ENCODE measurements at places on chromosomes 6 and 20.
A peak's percentile ranks its signal among the peaks of the same experiment; 100 is the strongest.

GRCh38 chr20:10675450-10675848 lies 1.6 kb upstream of the JAG1 start:
- no peak for DNase-seq

DNA sequence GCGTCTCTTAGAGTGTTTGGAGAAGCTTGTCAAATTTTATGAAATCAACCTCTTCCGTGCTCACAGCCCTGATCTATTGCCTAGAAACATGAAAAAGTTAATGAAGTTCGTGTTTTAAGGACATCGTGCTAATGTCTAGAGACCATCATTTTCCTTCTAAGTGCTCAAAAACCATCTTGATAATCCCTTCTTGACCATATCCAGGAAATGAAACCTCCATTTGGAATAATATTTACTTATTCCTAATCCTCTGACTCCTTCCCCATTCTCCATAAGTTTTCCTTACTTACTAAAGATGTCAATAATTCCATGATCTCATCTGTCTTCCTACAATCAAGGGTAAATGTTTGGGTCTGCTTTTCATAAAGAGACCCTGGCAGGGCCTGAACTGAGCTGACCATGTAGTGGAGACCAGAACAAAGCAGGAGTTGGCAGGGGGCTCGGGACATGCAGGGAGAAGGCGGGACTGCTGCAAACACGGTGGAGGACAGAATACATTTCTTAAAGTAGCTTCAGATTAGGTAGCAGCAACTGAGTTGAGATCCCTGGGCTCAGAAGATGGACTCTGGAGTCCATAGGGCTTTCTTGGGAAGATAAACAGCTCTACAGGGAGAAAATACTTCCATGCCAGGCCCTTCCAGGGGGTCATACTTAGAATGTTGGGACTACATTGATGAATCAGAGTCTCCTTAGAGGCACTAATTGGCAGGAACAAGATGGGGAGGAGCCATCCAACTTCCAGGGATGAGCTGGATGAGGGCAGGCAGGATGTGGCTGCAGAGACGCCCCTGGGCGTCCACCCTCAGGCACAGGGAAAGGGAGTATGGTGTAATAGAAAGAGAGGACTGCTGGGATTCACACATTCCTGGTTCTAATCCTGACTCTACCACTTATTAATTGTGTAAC lies 100.7 kb downstream of the RIN2 start:
- no peak for DNase-seq

- peak; percentile 54 for DNase-seq
These were observed 79.7 kb upstream of the MBOAT1 start for GRCh38 chr6:20291764-20292580.

GRCh38 chr20:44448753-44449546 lies 26.7 kb upstream of the TTPAL start:
- no peak for DNase-seq

DNA sequence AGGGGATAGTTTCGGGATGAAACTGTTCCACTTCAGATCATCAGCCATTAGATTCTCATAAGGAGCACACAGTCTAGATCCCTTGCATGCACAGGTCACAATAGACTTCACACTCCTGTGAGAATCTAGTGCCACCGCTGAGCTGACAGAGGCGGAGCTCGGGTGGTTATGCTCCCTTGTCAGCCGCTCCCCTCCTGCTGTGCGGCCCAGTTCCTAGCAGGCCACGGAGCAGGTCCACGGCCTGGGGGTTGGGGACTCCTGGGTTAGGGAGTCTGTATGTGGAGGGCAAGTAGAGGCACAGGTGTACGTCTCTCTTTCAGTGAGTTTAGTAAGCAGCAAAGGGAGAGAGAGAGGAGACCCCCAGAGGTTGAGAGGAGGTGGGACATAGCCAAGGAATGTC lies 30.5 kb upstream of the MDFI start:
- no peak for DNase-seq

DNA sequence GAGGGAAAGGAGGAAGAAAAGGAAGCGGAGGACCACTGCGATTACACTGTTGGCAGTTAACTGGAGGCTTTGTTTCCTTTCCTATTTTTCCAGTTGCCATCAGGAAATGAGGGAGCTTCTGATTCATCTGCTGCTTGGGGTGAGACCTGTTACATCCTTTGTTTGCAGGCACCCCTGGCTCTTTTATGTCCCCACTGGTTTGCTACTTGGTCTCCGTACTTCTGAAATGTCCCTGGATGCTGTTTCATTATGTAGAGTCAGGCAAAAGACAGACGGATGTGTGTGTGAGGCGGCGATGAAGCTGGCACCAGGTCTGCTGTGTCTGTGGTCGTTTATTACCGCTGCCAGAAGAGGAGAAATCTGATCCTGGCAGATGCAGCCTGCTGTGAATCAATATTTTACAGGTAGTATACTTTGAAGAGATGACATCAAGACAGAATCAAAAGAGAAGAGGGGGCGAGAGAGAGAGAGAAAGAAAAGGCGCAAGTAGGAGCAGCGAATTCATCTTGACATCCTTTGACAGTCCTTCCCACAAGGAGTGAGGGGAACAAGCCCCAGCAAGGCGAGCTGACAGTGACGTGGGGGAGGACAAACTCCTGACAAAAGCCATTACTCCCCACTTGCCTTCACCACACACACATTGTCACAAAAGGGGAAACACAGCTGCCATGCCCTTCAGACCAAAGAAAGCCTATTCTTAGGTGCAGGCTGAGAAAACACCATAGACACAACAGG lies 145.9 kb upstream of the FBXL4 start:
- no peak for DNase-seq

GRCh38 chr6:158744986-158745430 lies 74.2 kb downstream of the EZR start:
- no peak for DNase-seq

DNA sequence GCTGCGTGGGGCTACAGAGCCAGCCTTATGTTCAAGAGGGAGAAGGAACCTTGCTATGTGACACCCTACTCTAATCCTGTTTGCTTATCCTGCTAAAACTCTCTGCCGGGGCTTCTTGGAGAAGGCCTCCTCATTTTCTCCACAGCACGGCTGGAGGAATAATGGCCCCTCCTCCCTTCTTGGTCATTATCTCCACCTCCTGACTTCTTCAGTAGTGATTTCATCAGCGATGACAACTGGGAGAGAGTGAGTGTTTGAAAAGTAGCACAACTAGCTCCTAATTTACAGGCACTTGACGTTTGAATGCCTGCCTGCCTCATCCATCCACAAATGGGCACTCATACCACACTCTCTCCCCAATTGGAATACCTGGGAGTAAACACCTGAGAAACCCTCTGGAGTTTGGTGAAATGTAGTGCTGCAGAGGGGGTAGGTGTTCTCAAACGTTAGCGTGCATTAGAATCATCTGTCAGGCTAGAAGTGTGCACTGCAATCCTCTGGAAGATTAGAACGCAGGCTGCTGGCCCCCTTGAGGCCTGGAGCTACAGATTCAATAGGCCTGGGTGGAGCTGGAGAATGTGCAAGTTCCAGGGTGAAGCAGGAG lies 148.5 kb downstream of the FOXC1 start:
- DNase-seq: no peak

DNA sequence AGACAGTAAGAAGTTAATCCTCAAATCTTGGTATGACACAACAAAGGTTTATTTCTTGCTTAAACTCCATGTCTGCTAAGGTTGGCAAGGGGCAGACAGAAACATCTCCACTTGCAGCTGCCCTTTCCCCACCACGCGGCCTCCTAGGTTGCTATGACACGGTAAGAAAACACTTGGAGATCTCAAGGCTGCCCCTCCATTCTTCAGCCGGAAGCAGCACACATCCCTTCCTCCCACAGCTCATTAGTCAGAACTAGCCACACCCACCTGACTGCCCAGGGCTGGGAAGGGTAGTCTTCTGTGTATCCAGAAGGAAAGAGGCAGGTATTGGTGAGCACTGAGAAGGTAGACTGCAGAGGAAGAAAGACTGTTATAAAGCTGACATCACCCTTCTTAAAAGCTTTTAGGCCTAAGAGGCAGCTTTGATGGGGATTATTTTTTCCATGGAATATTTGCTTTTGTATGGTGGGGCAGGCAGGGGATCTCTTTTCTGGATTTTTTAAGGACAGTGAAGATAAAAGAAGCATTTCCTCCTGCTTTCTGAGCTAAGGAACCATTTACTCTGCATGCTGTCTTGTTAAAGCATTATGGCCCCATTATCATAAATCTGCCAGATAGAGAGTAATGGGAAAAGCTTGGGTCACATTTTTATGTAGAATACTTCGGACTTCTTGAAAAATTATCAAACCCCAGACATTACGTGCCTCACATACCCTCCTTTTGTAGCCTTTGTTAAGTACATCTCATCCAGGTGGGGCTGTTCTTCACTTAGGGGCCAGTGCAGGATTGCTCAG lies 41.6 kb downstream of the MRAP2 start:
- DNase-seq: no peak

DNA sequence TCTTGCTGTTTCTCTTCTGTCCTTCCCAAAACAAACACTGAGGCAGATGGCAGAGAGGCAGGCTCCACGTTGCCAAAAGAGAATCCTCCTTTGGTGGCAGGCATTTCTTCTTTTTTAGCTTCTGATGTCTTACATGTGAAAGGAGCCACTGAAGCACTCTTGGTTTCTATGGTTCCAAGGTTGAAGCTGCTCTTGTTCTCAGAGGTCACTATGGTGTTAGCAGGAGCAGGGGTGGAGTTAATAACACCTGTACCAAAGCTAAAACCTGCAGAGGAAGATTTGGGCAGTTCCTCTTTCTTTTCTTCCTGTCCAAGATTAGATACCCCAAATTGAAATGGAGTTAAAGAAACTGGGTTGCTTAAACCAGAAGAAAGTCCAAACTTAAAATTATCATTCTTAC lies 28.8 kb downstream of the FAM8A1 start:
- DNase-seq: no peak

- DNase-seq: no peak
These were observed 646 bp downstream of the HMGA1 start for GRCh38 chr6:34237316-34237721.

GRCh38 chr20:32474967-32475811 lies 109.9 kb downstream of the NOL4L start:
- DNase-seq: no peak

DNA sequence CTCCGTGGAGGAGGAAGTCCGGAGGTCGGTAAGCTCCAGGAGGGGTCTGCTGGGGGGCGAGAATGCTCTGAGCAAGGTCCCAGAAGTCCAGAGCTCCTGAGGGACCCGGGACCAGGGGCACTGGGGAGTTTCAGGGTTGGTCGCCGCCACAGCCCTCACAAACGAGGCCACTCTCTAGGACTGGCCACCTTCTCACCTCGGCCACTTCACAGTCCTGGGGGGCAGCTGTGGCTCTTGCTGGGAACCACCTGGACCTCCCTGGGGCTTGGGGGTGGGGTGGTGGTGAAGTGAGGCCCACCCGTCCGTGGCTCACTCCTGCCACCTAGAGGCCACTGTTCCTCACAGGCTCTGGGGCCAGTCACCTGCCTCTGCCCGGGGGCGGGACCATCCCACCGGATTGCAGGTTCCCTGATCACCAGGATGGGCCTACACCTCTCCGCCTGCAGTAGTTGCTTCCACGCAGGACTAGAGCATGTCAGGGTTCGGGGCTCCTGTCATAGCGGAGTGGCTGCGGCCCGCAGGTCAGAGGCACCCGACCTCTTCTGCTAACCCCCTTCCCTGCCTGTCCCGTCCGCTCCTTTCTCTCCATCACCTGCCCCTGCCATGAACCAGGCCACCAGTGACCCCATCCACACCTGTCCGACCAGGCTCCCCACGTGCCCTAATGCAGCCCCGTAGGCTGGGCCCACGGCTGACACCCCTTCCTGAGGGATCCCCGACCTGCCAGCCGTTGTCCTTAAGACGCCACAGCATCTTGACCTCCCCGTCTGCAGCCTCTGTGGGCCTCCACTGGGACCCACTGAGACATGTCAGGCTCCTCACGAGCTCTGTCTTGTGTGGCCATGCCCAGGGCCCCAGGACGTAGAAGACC lies 5.1 kb upstream of the TCEA2 start:
- DNase-seq: peak; percentile 67

- DNase-seq: no peak
These were observed 412 bp upstream of the TUBB1 start for GRCh38 chr20:59018817-59019216.

DNA sequence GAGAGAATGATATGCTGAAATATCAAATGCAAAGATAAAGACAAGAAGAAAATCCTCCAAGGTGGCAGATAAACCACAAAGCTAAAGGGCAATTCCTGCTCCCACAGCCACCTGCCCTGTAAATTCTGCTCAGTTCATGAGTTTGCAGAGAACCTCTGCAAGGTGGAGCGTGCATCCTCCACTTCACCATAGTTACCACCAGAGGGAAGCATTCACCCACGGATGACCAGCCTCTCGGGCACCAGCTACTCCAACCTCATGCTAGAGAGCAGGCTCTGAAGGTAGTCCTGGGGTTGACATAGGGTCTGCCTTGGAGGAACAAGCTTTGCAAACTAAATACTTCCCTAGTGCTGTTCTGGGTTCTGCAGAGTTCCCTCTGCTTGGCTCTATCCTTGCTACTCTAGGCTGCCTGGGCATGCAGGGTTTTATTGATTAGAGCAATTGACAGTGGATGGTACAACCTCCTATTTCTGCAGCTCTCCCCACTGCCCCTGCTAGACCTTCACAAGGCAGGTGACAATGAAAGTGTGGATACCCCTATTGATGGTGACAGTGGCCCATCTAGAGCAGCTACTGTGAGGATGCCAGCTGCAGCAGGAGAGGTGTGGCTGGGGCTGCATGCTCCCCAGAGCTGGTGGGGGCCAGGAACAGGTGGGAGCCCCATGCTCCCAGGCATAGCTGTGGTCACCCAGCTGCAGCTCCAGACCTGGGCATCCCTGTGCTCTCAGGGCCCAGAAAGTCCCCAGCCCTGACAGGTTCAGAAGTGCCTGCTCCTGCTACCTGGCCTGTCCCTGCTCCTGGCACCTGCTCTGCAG lies 51.1 kb downstream of the GGTLC1 start:
- DNase-seq: no peak

DNA sequence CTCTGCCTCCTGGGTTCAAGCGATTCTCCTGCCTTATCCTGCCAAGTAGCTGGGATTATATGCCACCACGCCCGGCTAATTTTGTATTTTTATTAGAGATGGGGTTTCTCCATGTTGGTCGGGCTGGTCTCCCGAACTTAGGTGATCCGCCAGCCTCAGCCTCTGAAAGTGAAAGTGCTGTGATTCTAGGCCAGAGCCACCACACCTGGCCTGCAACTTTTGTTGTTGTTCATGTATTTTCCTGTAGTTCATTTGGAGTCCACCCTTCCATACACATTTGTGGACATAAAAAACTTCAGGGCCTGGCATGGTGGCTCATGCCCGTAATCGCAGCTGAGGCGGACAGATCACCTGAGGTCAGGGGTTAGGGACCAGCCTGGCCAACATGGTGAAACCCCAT lies 14.5 kb downstream of the HSPA1B start:
- no peak for DNase-seq

DNA sequence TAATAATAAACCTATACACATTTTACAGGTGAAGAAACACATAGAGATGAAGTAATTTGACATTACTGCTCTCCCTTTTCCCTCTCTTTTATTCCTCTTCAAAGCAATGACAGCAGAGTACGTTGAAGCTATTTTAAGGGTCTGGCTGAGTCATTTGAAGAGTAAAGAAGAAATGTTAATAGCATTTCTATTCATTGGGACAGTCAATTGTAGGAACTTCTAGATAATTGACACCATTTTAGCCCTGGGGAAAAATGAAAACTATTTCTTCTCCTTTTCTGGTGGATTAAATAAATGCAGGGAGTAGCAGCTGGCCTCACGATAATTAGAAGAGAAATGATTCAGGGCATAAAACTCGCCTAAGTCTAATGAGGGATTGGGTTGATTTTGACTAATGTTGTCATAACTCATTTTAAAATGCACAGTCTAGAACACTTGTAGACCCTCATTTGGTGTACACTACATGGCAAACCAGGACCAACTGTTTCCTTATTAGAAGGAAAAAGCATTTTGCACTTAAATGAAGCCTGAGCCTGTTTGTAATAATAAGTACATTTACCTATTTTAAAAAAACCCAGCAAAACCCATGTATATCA lies 48.1 kb downstream of the RIPOR2 start:
- no peak for DNase-seq
